CD4-positive, alpha-beta T cell treated with Interleukin-21 for 1 hour (primary cell): ENCODE measurements at places on chromosomes 3 and 15.

GRCh38 chr3:44065311-44066094 lies 176.2 kb upstream of the TOPAZ1 start:
- DNase-seq = no peak

GRCh38 chr3:143885780-143886427 lies 37.6 kb upstream of the SLC9A9 start:
- DNase-seq = peak; percentile 49

GRCh38 chr3:183488343-183488742 lies 59.9 kb upstream of the MCF2L2 start:
- no peak for DNase-seq

GRCh38 chr3:71104556-71104955 lies 479.0 kb downstream of the FOXP1 start:
- no peak for DNase-seq

GRCh38 chr3:8900869-8901268 lies 62.4 kb downstream of the RAD18 start:
- DNase-seq = no peak

- no peak for DNase-seq
Measured at GRCh38 chr3:52831500-52832301, 1.2 kb upstream of the ITIH4 start.

- no peak for DNase-seq
Measured at GRCh38 chr15:92473756-92474155, 80.1 kb downstream of the ST8SIA2 start.

DNA sequence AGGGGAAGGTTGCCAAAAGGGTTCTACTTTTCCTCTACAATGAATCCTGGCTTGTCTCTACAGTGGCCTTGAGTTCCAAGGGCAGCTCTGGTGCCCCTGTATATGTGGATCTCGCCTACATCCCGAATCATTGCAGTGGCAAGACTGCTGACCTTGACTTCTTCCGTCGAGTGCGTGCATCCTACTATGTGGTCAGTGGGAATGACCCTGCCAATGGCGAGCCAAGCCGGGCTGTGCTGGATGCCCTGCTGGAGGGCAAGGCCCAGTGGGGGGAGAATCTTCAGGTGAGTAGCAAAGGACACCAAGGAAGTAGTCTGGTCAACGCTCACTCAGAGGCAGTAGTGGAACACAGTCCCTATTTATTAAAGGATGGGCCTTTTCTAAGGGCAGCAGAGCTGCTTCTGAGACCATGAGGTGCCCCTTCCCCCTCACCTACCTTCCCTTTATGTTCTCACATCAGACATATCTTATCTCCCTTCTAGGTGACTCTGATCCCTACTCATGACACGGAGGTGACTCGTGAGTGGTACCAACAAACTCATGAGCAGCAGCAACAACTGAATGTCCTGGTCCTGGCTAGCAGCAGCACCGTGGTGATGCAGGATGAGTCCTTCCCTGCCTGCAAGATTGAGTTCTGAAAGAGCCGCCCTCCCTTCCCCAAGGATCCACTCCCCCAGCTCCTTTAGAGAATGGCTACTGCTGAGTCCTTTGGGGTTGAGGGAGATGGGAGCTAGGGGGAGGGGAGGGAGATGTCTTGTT lies 12.4 kb downstream of the MAP1A start:
- no peak for DNase-seq

DNA sequence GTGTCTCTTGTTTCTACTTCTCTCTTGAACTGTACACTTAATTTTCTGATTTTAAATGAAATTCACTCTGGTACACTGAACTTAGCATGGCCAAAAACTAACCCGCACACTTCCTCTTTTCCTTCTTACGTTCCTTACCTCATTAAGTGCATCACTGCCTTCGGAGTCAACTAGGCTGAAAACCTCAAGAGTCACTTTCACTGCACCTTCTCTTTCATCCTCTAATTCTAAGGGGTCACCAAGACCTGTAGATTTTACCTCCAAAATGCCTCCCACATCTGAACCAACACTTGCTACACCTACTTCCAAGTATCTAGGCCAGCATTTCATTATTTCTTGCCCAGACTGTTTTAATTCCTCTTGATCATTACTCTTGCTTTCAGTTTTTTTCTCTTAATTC lies 6.6 kb downstream of the CBLB start:
- DNase-seq = peak; percentile 28

- DNase-seq = no peak
Measured at GRCh38 chr15:35603301-35603700, 57.3 kb upstream of the DPH6 start.

DNA sequence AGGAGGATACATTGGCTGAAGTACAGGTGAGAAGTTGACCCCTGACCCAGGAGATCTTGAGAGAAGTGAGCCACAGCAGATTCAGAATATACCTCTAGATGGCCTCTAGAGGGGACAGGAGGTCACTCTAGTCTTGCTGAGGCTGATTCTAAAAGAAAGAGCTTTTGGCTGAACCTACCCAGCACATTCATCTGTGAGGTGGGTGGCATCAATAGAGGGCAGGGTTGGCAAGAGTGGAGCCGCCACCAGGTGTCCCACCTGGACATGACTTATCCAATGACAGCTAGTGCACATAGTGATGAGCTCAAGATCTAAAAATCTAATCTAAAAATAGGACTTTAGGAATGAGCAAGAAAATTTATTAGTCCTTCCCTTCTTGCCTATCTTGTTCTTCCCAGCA lies 51.6 kb downstream of the CYP19A1 start:
- no peak for DNase-seq

GRCh38 chr3:174488527-174488926 lies 370.6 kb upstream of the NAALADL2 start:
- no peak for DNase-seq

DNA sequence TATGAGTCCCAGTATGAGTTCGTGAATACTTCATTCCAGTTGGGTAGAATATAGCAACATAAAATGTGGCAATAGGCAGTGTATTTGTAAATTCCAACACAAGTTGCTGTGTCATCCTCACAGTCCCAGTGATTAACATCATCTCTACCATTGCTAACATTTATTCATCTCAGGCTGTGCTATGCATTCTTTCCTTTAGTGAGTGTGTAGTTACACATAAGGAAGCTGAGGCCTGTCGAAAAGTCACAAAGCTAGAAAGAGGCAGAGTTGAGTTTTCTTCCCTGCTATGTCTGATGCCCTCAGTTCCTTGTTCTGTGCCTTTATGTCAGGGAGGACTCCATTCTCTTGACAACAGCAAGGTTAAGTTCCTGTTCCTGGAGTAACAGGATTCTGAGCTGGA lies 96.4 kb downstream of the FNDC3B start:
- no peak for DNase-seq

- DNase-seq = no peak
Measured at GRCh38 chr3:97121386-97121785, 307.0 kb downstream of the EPHA6 start.

DNA sequence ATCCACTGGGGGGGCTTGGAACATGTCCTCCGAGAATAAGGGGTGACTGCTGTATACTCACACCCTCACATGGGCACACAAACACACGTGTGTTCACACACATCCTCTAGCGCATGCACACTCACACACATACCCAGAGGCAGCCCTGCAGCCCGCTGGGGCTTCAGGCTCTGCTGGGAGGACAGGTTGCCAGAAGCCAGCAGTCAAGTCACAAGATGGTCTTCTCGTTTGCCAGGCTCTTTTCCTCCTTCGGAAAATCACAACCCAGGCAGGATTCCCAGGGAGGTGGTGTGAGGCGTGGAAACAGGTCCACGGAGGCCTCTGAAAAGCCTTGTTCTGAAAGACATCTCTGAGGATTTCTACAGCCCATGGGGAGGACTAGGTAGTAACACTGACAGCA lies 26.8 kb downstream of the MEGF11 start:
- no peak for DNase-seq

- no peak for DNase-seq
Measured at GRCh38 chr15:32838338-32838737, 120.5 kb downstream of the GREM1 start.

GRCh38 chr15:68795298-68795848 lies 25.3 kb downstream of the ANP32A start:
- peak; percentile 60 for DNase-seq

DNA sequence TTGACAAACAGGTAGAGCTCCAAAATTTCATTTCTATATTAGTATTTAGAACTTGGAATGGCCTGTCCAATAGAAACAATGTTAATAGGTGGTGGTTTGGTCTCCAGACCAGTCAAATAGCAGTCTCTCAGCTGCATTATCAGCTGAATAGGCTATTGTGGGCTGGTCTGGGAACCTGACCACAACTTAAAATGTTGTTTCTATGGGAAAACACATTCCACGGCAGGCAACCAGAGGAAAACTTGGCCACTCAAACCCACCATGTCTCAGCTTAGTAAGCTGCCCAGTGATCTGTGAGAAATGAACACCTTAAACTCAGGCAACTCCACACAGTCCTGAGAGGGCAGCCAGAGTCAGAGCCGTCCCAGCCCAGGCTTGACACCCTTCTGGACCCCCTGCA lies 20.4 kb downstream of the FBN1 start:
- DNase-seq = no peak

DNA sequence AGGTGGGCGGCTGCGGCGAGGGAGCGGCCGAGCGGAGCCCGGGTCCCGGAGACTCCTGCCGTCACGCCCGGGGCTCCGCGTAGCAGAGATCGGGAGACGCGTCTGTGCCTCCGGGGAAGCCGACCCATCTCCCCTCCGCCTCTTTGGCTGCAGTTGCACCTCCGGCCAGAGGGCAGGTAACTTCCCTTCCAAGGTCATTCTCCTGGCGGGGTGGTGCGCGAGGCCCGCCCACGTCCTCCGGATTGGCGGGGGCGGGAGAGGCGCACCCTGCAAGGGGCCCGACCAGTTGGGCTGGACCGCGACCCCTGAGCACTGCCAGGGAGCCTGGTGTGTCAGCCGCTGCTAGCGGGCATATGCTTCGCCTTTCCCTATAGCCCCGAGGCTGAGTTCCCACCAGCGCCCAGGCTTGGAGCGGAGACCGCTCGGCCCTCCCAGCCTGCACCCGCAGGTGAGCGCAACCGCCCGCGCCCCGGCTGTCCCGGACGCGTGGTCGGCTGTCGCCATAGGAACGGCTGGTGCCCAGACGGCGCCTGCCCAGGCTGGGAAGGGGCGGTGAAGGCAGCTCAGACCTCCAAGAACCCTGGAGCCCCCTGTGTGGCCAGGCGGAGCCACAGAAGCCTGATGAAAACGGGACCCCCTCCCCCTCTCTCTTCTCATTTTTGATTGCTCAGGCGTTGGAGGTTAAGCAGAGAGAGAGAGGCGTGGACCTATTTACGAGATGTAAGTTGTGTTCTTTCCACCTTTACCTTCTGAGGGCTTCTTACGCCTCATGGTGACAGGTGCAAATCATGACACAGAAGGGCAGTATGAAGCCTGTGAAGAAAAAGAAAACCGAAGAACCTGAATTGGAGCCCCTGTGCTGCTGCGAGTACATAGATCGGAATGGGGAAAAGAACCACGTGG lies 453 bp downstream of the ZDHHC23 start:
- peak; percentile 20 for DNase-seq

DNA sequence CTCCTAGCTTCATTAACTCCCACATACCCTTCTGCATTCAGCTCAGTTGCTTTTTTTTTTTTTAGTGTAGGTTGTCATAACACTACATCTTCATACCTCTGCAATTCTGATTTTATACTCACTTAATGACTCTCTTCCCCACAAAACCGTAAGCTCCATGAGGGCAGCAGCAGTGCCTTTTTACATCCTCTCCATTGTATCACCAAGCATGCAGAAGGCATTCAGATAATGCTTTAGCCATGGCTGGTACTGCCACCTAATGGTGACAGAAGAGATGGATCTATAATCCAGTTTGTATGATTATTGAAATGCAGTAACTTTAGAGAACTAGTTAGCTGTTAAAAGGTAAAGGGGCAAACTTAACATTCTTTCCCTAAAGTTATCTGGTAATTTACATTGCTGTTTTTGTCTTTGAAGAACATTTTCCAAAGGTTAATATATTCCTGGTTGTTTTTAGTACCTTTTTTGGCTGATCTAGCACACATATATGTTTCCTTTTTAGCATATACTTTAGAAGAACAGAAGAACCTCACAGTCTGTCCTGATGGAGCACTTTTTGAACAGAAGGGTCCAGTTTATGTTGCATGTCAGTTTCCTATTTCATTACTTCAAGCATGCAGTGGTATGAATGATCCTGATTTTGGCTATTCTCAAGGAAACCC lies 36.8 kb downstream of the ATP1B3 start:
- DNase-seq = peak; percentile 81

- no peak for DNase-seq
Measured at GRCh38 chr3:9401986-9402385, 4.6 kb downstream of the SETD5 start.

DNA sequence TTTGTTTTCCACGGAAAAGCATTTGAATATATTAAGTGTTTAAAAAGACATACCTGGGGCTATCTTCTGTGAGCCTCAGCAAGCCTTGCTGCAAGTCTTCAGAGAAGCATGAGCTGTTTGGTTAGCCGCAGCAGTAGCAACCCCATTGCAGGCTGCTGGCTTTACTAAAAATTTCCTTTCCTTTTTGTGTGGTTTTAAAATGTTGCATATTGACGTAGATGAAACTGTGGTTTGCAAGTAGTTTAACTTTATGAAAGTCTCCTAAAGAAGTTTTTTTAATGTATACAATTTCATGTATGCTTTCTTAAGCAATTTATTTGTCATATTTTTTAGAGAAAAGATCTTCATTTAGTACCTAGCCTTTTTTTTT lies at the start of gene GPR171:
TSS of gene GPR171 (minus strand) at position 166 of the 370 bp plus-strand sequence. CDS start 3,830 bp downstream, outside the sequence.
- DNase-seq = peak; percentile 83

GRCh38 chr3:48411606-48412374 lies 18.1 kb downstream of the PLXNB1 start:
- DNase-seq = no peak

GRCh38 chr15:84992157-84992944 lies 10.7 kb downstream of the PDE8A start:
- no peak for DNase-seq

GRCh38 chr3:53554559-53555067 lies 60.2 kb downstream of the CACNA1D start:
- no peak for DNase-seq
